ENCODE measurements at places on chromosomes 12 and 14. TPM values are rescaled to one million over a fixed set of nuclear protein-coding genes. Genes with fewer than 3 reads are reported as not detected.

DNA sequence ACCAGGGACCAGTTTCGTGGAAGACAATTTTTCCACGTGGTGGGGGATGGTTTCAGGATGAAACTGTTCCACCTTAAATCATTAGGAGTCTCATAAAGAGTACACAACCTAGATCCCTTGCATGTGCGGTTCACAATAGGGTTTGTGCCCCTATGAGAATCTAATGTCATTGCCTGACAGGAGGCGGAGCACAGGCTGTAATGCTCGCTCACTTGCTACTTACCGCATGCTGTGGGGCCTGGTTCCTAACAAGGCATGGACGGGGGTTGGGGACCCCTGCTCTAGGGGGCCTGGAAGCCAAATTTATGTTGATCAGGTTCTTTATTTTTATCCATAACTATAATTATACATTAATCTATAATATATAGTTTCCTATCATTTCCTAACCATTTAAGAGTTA is 315.3 kb downstream of the MED13L start:
- no peak overlapping the region for H3K4me3 ChIP-seq
- H3K4me1 ChIP-seq, result no peaks in the 10 kb centered on the region
- H3K27me3 ChIP-seq, result no peaks in the 10 kb centered on the region
- H3K27ac ChIP-seq, result no peak overlapping the region
- peaks cover 100% of the 10 kb centered on the region for H3K36me3 ChIP-seq
- DNase-seq, result no peak

PMCH gene
- not detected for total RNA-seq

DNA sequence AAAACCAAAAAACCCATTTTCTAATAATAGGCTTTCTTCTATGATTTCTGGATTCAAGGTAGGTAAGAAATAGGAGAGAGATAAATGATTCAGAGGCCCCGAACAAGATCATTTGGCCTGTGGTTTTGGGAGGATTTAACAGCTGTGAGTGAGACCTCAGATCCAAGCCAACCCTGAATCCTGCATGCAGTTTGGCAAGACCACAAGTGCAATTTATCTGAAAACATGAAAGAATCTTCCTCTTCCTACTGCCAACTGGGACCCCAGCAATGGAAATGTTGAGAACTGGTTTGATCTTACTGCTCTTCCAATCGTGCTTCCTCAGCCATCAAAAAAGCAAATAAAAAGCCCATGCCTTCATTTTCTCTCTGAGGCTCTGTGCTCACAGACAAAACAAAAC is 519.7 kb upstream of the TBX3 start:
- H3K27me3 ChIP-seq, result no peaks in the 10 kb centered on the region
- no peaks in the 10 kb centered on the region for H3K4me1 ChIP-seq
- no peak overlapping the region for H3K4me3 ChIP-seq
- no peak overlapping the region for H3K27ac ChIP-seq
- no peaks in the 10 kb centered on the region for H3K36me3 ChIP-seq

COQ5 gene
- total RNA-seq, result 47.3 TPM

DNA sequence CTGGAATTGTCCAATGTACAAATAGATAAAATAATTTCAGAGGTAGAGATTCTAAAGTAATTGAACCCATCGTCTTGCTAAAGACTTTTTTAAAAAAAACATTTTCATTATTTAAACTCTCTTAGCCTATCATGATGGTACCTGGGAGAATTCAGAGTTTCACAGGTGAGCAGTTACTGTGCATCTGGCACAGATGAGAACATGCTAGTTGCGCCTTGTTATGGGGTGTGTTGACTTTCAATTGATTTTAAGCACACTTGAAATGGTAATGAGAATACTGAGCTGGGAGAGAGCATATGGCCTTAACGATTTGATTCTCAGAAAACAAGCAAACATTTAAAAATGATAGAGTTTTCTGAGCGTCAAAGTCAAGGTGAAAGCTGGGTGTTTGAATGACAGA is 66.6 kb downstream of the FLRT2 start:
- no peak overlapping the region for H3K4me3 ChIP-seq
- no peak overlapping the region for H3K27ac ChIP-seq
- no peaks in the 10 kb centered on the region for H3K27me3 ChIP-seq
- no peaks in the 10 kb centered on the region for H3K36me3 ChIP-seq

All from heart right ventricle (tissue), 16 donors.